ENCODE measurements at places on chromosomes 3 and 15. TPM values are rescaled to one million over a fixed set of nuclear protein-coding genes. Genes with fewer than 3 reads are reported as not detected.

Gene C3orf85
- not detected for total RNA-seq

Gene RTP4
- total RNA-seq = 10.8 TPM

Gene IL5RA
- total RNA-seq = not detected

DNA sequence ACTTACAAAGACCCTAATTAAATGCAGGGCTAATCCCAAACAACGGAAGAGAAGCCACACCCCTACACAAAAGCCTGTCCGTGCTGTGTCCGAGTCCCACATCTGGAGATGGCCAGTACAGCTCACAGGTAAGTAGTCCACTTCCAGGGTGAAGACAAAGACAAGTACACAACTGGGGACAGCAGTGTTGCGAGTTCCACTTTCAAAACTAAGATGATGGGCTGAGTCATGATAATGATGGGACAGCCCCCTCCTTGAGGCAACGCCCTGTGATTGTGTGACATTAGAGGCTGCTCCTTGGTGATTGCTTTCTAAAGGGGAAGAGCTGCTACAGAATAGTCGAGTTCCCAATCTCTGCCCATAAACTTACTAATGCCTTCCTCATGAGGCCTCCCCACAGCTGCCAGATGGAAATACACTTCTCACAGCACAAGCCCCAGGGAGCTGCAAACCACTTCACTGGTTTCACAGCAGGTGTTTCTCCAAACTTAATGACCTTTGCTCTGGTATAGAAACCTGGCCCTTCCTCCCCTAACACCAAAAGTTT is 27.6 kb downstream of the RFT1 start:
- no peak for DNase-seq

DNA sequence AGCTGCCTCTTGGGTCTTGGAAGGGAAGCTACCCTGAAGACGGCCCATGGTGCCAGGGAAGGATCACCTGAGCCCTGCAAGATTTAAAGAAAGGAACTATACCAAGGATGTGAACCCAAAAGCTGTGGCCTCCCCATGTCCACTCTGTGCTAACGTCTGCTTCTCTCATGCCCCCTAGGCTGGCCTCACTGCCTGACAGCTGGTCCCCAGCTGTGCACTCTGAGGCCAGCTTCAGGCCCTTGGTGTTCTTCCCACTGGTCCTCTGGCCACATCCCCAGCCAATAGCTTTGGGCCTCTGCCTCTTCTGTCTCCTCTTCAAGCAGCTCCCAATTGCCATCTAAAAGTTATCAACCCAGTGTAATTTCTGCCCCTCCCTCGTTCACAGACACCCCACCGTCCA is 5.2 kb upstream of the LRRK1 start:
- DNase-seq = no peak

DNA sequence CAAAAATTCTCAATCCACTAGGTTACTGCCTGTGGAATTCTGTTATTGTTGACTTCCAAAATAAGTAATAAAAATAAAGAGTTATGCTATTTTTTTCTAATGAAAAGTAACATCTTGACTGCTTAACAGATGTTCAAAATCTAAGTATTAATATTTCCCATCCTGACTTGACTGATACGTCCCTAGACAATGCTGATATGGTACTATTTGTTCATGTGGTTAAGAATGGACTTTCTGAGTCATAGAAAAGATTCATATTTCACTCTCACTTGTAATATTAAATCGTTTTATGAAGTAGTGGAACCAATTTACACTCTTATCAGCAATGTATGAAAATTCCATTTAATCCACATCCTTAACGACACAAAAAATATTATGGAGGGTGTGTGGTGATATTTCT is 104.8 kb upstream of the PLSCR5 start:
- no peak for DNase-seq
